PC-3 (cell line): ENCODE measurements at places on chromosomes 1 and 21. TPM values are rescaled to one million over a fixed set of nuclear protein-coding genes. Genes with fewer than 3 reads are reported as not detected.

The OLFML3 gene
- 7.0 TPM in 2 replicates for total RNA-seq

GRCh38 chr1:231163830-231164427 lies 2.1 kb downstream of the TRIM67 start:
- DNase-seq = no peak

- peak; percentile 24 for DNase-seq
Measured at GRCh38 chr1:99969260-99969728, 502 bp upstream of the SLC35A3 start.

DNA sequence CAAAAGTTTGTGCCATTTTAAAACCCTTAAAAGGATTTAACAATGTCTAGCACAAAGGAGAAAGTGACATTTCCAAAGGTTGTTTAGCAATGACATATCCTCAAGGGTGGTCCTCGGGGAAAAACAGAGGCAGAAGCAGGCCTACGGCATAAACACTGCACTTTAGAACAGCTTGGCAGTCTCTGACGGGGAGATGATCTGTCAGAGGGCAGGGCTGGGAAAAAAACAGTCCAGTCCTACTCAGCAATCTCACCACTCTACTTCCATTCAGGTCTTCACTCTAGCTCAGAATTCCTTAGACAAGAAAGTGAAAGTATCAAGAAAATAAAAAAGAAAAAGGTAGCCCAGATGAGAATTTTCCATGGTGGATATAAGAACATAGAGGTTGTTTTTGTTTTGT lies 4.1 kb downstream of the CRYZ start:
- DNase-seq = no peak

GRCh38 chr1:179002552-179003345 lies 22.9 kb upstream of the FAM20B start:
- DNase-seq = peak; percentile 68

GRCh38 chr1:44501047-44501890 lies 96.2 kb downstream of the RNF220 start:
- DNase-seq = no peak

DNA sequence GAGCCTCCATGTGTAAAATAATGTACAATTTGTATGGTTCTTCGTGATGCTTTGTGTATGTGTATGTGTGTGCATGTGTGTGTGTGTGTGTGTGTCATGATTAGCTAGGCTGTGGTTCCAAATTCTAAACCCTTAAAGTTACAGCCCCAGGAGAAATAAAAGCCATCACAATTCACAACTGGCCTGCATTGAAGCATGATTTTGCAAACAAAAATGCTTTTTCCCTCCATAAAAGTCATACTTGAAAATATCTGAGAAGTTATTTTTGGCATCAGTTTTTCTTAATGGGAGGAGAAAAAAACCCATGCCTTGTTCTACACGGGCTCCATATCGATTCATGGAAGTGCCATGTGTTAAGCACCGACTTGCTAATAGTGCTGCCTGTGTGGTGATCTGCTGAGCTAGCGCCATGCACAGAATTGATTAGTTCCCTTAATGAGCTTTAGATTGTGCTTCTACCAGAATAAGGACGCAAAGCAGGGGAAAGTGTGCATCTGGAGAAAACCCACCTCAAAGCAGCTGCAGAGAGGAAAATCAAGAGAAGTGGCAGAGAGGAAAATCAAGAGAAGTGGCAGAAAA lies 207.3 kb downstream of the DSCAM start:
- no peak for DNase-seq
